Renal pelvis (tissue), 12 donors: ENCODE measurements at places on chromosomes 7 and 10. TPM values are rescaled to one million over a fixed set of nuclear protein-coding genes. Genes with fewer than 3 reads are reported as not detected.

- DNase-seq = no peak
Measured at GRCh38 chr10:61744469-61744868, 81.7 kb downstream of the CABCOCO1 start.

DNA sequence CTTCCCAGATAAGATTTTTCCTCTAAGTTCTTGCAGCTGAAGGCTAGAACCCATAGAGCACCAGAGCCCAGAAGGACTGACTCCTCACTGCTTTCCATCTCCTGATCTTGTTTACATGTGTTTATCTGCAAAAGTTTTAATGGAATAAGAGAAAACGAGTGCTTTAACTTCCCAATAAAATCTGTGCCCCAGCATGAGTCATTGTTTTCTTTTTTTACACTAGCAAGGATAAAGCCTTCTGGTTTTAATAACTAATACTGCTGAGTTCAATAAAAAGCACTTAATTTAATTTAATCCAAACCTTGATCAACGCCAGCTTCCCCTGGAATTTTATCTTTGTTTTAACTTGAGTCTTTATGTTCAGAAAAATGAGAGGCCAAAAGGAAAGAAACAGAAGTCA lies 227.6 kb downstream of the HPSE2 start:
- no peak for DNase-seq

- DNase-seq = peak; percentile 58
Measured at GRCh38 chr10:50614444-50615137, 9.2 kb downstream of the SGMS1 start.

Gene PLCE1
- 43.1 TPM for polyA plus RNA-seq

DNA sequence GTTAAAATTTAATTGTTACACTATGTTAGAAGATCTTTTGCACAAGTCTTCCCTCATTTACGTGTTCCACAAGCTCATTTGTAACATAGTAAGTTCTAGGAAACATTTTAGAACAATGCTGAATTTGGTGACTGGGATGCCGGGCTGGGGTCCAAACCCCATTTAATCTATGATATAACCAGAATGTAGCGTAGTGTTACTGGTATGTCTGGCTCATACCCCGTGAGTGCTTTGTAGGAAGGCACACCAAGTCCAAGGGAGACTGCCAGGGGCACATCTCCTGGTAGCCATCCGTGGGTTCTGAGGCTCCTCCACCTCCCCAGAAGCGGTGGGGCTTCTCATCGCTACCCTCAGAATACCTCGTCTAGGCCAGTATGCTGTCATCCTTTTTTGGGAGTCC lies 21.3 kb upstream of the TMEM236 start:
- DNase-seq = no peak

DNA sequence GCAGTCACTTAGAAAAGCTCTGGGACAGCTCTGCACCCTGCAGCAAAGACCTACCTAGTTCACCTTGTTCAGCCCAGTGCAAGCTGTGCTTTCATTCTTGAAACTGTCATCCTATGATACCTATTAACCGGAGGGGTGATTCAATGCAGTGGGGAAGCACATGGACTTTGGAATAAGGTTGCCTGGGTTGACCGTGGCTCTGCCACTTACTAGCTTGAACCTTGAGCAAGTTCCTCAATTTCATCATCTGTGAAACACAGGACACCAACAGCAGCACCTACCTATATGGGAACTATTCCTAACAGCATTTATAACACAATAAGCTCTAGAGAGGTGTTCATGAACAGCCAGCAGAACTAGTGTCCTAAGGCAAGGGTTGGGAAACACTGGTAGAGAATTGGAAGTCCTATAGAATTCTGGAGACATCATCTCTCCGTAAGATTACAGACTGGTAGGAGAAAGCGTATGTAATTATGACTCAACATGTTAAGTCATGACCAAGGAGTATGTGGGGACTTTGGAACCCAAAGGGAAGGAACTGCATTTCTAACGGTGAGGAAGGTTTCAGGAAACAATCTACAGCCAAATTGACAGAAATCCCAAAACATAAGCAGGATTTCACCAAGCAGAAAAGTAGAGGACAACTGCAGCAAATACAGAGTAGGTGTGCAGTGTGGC lies 270.0 kb downstream of the USP6NL start:
- DNase-seq = no peak

- DNase-seq = no peak
Measured at GRCh38 chr10:43206391-43207235, 60.3 kb downstream of the RASGEF1A start.

- no peak for DNase-seq
Measured at GRCh38 chr10:57008189-57008588, 647.1 kb upstream of the ZWINT start.

DNA sequence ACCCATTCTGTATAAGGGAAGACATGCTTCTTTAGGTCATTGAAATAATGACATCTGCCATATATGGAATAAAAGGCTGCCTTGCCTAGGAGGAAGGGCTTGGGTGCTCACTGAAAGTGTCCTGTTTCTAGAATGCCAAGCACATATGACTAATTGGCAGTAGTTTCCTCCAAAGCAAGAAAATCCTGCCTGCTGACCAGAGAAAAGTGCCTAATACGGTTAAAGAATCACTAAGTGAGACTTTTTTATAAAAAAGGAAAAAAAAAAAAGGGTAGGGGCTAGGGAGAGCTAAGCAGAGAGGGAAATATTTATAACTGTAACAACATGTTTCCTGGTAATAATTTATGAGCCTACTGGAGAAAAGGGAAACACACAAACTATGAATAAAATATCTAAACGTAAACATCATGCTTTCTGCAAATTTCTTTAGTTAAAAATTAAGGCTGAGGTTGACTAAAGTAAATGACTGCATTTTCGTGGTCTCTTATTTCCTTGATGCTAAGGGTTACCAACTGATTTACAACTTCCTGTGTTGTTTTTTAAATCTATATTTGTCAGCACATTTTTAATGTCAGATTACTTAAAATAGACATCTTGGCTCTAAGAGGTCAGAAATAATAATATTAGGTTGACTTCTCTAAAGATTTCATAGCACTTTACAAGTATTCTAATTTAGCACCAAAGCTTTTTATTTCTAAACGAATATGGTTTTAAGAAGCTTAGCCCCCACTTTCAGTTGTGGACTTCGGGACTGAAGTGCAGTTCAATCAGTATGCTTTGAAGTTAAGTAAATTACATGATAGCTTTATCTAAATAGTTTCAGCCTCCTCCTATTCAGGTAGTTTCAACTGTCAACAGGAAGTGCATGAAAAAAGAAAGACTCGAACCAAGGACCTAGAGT lies 89.6 kb downstream of the CABCOCO1 start:
- peak; percentile 49 for DNase-seq

GRCh38 chr7:50379082-50379481 lies 71.1 kb downstream of the FIGNL1 start:
- no peak for DNase-seq

GRCh38 chr7:7181519-7182155 lies 707 bp upstream of the C1GALT1 start:
- peak; percentile 60 for DNase-seq

- DNase-seq = no peak
Measured at GRCh38 chr7:78395298-78396036, 596.9 kb downstream of the PHTF2 start.

Gene STK31
- polyA plus RNA-seq = 0.44 TPM

Gene IGFBP1
- polyA plus RNA-seq = 0.50 TPM

DNA sequence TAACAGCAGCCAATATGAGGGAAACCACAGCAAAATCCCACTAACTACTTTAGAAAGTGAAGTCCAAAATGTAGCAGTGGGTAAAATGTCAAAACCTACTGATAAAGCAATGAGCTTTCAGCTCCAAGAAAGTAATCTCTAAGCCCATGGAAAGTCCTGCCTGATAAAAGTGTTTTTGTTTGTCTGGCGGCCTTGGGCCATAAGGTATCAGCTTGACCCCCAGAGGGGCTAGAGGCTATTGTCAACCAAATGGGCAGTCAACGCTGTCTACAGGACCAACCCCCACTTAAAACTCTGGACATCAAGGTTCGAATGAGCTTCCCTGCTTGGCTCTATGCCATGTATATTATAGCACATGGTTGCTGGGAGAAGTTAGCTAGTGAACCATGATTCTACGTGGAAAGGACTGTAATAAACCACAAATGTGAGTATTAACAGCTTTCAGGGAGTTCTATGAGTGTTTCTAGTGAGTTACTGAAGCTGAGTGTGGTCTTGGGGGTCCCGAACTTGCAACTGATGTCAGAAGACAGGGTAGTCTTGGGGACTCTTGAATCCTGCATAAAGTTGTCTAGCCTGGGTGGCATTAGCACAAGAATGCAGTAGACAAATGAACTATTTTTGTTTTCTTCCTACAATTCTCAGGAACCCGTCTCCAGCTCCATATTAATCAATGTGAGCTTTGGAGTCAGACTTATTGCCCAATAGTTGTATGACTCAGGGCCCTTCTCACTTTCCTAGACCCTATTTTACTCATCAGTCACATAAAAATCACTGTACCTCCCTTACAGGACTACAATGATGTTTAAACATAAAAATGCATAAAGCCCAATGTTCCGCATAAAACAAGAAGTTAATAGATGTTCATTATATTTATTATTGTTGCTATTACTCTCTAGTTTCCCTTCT lies 164.9 kb downstream of the DGKI start:
- no peak for DNase-seq

Gene ATP6V0A4
- polyA plus RNA-seq = 56.9 TPM

DNA sequence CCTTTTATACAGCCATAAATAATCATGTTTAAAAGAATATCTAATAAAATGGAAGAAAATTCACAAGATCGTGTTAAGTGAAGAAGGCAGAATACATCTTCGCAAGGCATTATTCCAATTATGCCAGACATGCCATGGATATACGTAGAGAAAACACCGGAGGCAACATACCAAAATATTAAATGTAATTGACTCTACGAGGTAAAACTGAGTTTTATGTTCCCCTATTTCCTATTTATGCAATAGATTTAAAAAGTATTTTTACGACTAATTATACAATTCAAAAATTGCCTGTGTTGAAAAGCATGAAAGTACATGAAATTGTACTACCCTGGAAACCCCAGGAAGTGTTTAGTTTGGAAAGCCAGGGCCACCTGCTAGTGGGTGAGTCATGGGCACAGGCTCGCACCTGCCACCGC lies 936 bp upstream of the REPIN1 start:
- DNase-seq = no peak

Gene GRID2IP
- polyA plus RNA-seq = 1.3 TPM

DNA sequence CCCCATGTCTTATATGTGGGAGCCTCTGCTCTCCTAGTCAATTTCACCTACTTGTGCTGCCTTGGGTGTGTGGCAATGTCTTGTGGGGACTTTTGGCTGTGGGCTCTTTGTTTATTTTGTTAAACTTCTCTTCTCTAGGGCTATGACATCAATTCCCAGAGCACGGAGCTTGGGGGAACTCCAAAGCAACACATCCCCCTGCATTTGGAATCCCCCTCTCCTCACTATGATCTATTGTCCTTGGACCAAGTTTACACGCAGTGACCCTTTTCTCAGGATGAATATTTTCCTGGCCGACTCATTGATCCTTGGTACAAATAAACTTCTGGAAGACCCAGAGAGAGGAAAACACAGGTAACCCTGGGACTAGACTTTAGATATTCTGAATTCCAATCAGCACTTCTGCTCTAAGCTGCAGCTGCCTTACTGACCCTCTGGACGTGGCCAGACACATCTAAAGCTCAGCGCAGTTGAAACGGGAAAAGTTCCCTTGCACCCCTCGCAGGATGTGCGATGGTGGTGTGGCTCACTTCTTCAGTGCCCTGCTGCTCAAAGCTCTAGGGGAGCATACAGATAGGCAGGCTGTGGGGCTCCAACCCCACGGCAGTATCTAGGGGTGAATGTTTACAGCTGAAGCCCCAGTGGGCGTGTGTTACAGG lies 110.8 kb downstream of the TMEM178B start:
- no peak for DNase-seq

- DNase-seq = no peak
Measured at GRCh38 chr10:69439350-69439739, 11.9 kb upstream of the TSPAN15 start.

Gene MEOX2
- 3.5 TPM for polyA plus RNA-seq

Gene TLX1
- polyA plus RNA-seq = not detected

DNA sequence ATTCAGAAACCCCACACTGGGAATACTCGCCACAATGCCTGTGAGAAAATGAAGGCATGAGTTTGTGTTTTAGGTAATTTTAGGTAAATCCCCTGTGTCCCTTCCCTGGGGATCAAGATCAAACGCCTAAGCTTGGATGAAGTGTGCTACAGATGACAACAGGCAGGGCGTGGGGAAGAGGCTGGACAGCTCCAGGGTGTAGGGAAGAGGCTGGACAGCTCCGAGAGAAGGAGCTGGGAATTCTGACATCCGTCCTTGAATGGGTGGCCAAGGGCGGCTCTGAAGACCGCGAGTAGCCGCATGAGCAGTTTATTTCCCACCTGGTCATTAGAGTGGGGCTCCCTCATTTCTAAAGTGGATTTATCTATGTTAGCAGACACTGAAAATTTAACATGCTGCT lies 109.7 kb downstream of the RAMP3 start:
- DNase-seq = peak; percentile 10

Gene NEUROG3
- polyA plus RNA-seq = not detected

- DNase-seq = peak; percentile 88
Measured at GRCh38 chr7:98802088-98802780, 67.6 kb downstream of the TMEM130 start.

Gene MYH16
- polyA plus RNA-seq = 0.06 TPM

DNA sequence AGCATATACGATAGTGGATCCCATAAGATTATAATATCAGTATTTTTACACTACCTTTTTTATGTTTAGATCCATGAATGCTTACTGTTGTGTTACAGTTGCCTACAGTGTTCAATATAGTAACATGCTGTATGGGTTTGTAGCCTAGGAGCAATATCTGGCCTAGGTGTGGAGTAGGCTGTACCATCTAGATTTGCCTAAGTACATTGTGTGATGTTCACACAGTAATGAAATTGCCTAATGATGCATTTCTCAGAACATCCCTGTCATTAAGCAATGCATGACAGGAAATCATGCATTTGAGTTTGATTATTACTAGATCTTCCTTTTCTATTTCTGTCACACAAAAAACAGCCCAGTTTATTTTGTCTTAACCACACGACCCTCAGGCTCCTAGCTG lies 14.5 kb downstream of the CBX3 start:
- no peak for DNase-seq

Gene EIF5AL1
- polyA plus RNA-seq = 3.4 TPM

Gene OR2A5
- 0.25 TPM for polyA plus RNA-seq

Gene FAM25G
- not detected for polyA plus RNA-seq

GRCh38 chr10:113202011-113202410 lies 252.0 kb downstream of the TCF7L2 start:
- no peak for DNase-seq

DNA sequence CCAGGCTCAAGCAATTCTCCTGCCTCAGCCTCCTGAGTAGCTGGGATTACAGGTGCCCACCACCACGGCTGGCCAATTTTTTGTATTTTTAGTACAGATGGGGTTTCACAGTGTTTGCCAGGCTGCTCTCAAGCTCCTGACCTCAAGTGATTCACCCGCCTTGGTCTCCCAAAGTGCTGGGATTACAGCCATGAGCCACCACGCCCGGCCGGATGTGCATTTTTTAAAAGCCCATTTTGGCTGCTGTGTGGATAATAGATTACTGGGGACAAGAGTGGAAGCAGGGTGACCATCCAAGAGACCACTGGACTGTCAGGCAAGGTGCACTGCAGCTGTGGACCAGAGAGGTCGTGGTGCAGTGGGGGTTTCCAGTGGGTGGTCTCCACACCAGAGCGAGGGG lies 21.4 kb downstream of the HKDC1 start:
- no peak for DNase-seq

Gene TBC1D12
- polyA plus RNA-seq = 16.0 TPM

- no peak for DNase-seq
Measured at GRCh38 chr7:154858836-154859537, 143.9 kb downstream of the PAXIP1 start.

- DNase-seq = no peak
Measured at GRCh38 chr7:33757563-33758165, 147.7 kb upstream of the BMPER start.

Gene CYP2E1
- polyA plus RNA-seq = 2.4 TPM

Gene HILPDA
- polyA plus RNA-seq = 24.2 TPM

GRCh38 chr10:97520978-97521761 lies 22.4 kb downstream of the UBTD1 start:
- DNase-seq = no peak
